ENCODE measurements at places on chromosomes 6 and 20.

DNA sequence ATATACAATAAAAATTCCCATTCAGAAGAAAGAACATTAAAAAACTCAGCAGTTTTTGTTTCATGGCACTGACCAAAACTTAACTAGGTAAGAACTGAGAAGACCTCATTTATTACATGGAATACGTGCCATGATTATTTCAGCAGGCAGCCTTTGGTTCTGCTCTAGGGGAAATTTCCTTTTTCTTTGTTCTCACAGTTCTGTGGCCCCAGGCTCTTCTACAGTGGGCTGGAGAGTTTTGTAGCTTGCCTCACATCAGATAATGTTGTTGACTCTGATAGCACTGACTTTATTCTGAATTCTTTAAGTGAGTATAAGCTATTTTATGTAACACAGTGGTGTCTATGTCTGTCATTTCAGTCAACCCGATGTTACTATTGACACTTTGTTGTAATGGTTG lies 844.3 kb downstream of the TBC1D32 start:
- no peak for DNase-seq

- DNase-seq, result no peak
Measured at GRCh38 chr6:144953552-144954240, 668.6 kb downstream of the UTRN start.

- no peak for DNase-seq
Measured at GRCh38 chr6:169487579-169488436, 214.0 kb downstream of the WDR27 start.

GRCh38 chr20:24819331-24819965 lies 129.6 kb upstream of the CST7 start:
- no peak for DNase-seq

GRCh38 chr6:163183806-163184205 lies 230.7 kb upstream of the QKI start:
- DNase-seq, result no peak

DNA sequence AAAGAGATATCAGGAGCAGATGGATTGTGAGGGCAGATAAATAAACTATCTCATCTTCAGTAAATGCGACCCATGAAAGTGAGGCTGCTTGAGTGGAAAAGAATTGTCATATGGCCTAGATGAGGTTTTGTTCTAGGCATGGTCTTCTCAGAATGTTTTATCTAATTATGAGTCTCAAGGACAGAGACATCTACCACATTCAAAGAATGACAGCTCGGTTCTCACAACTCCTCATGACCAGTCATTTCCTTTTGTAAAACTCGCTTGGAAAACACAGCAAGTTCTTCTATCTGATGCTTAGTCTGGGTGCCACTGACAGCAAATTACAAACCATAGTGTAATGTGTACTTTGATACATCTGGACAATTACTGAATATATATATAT lies 140.5 kb downstream of the CCDC170 start:
- no peak for DNase-seq

GRCh38 chr6:69948479-69949114 lies 82.2 kb downstream of the COL19A1 start:
- DNase-seq, result no peak

- no peak for DNase-seq
Measured at GRCh38 chr6:151060096-151060765, 179.5 kb upstream of the AKAP12 start.

DNA sequence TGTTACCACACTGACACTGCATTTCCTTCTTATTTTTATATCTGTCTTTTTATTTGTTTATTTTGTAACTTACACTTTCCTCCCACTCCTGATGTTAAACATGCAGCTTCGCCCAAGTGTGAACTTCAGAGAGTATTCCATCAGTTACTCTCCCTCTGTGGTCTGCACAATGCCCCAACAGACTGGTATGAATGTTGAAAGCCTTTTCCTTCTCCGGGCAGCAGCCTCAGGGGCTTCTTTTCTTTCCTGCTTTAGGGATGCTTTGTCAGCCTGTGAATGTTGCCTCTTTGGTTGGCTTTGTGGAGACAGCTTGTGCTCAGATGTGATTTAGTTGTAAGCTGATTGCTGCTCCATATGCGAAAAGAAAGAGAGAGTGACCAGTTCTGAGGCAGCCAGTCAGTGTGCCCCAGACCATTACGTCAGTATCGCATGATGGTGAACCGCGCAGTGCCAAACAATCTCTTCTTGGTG lies 44.0 kb downstream of the SMPDL3A start:
- DNase-seq, result no peak

DNA sequence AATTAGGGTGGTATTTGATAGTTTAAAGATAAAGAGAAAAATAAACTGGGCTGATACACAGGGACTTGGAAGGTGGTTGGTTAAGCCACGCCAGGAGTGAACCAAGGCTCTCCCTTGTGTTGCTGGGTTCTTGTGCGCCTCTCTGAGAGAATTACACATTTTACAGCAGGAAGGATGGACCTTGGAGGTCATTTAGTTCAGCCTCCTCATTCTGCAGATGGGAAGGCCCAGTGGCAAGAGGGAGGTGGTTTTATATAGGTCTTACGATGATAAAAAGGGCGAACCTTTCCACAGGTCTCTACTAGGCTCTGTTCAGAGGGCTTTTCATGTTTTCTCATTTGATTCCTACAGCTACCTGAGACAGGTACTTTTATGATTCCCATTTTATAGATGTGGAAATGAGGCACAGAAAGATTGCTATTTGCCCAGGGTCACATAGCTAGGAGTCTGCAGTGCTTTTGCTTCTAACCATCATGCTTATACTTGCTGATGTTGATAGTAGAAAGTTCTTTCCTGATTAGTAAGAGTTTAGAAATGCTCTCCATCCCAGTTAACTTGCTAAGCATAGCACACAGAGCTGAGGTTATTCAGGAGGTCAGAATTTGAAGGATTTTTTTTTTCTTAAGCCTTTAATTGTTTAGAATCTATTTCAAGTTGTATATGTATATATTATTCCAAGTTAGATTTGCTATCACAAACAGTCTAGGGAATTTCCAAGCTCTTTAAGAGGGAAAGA lies 12.8 kb downstream of the HIVEP1 start:
- DNase-seq, result no peak

DNA sequence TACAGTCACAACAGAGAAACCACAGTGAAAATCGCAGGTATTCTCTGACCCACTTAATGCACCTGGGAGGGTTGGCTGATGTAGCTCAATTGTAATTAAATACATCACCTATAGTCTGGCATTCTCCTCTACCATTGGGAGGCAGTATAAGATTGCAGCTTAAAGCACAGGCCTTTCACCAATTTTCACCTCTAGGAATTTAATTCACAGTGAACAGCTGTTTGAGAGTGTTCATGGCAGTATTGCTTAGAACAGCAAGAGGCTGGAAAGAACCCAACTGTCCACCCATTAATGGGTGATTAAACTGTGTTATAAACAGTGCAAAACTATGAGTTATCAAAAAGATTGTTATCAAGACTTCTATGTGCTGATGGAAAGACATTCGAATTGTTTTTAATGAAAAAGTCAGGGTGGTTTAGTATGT lies 2.0 kb downstream of the EDEM2 start:
- peak; percentile 83 for DNase-seq

GRCh38 chr6:168332020-168332419 lies 12.4 kb upstream of the DACT2 start:
- DNase-seq, result peak; percentile 21

DNA sequence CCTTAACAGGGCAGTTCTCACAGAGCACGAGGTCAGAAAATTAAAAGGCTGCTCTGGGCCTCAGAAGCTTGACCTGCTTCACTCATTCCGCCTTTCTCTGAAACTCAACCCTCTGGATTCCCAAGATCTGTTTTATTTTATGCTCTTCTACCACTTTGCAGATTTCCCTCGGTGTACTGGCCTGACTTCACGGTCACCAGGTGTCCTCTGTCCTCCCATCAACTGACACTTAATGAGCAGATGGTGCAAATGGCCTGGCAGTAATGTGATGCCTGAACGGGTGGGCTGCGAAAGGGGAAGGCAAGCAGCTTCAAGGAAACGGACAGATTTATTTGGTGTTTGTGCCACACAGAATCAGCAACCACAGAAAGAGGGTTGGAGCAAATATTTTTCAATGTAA lies 169.7 kb upstream of the TFAP2D start:
- DNase-seq, result no peak

GRCh38 chr20:1860446-1860845 lies 34.8 kb upstream of the SIRPA start:
- no peak for DNase-seq

- no peak for DNase-seq
Measured at GRCh38 chr6:79040083-79040482, 38.0 kb downstream of the PHIP start.

GRCh38 chr20:32976746-32977145 lies 27.5 kb downstream of the SUN5 start:
- DNase-seq, result no peak

GRCh38 chr6:110999634-111000270 lies 17.9 kb downstream of the RPF2 start:
- DNase-seq, result no peak

GRCh38 chr6:52739627-52740026 lies 23.6 kb downstream of the GSTA2 start:
- DNase-seq, result no peak

- DNase-seq, result no peak
Measured at GRCh38 chr6:135233686-135234491, 52.8 kb downstream of the MYB start.

GRCh38 chr20:47191074-47191673 lies 165.3 kb downstream of the ZMYND8 start:
- DNase-seq, result no peak

DNA sequence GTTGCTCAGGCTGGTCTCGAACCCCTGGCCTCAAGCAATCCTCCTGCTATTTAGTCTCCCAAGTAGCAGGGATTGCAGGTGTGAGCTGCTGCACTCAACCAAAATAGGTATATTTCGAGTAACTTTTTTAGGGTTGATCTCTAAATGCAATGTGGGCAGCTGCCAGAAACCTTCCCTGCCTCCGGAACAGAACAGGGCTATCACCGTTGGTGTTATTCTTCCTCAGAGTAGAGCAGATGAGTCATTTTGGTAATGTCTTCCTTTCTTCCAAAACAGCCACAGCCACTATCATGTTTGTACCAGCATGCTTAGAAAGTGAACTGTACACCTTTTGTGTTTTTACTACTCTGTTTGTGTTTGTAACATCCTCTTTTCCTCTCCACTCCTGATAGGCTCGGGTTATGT lies 44.1 kb downstream of the SNX9 start:
- no peak for DNase-seq

DNA sequence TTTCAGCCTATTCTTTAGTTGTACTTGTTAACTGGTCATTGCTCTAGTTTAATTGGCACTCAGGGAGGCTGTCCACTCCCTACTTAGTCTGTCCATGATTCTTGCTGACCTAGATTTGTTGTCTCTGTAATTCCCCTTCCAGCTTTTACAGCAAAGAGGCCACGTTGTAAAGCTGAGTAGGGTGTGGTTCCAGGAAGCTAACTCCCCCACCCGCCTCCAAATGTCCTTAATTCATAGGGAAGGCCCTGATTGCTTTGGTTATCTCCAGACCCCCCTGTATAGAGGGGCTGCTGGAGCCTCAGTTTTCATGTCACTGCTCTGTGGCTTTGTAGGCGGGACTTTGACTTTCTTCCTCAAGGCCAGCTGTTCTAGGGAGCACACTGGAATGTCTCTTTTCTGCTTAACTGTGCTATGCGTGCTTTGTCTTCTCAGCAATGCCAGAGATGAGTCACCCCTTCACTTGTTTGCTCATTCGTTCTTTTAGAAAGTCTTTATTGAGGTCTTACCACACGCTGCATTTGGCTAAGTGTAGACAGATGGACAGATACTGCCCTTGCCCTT lies 175.1 kb upstream of the JAG1 start:
- DNase-seq, result no peak
